SW 1271 (cell line): ENCODE measurements at places on chromosomes 7 and 10.

GRCh38 chr10:25815236-25815635 lies 118.8 kb upstream of the MYO3A start:
- no peak for DNase-seq

- no peak for DNase-seq
Observed at GRCh38 chr7:143507094-143507518, 29.4 kb downstream of the TAS2R41 start.

- DNase-seq: no peak
Observed at GRCh38 chr7:82501346-82501745, 57.8 kb upstream of the CACNA2D1 start.

- DNase-seq: no peak
Observed at GRCh38 chr7:132125096-132125495, 451.2 kb downstream of the PLXNA4 start.

GRCh38 chr7:84454174-84454959 lies 259.8 kb upstream of the SEMA3A start:
- peak; percentile 11 for DNase-seq

- DNase-seq: no peak
Observed at GRCh38 chr10:26944261-26944882, 83.6 kb upstream of the ABI1 start.

- DNase-seq: no peak
Observed at GRCh38 chr10:3173171-3173878, 743 bp upstream of the PITRM1 start.

GRCh38 chr10:84348860-84349259 lies 20.5 kb downstream of the CCSER2 start:
- DNase-seq: no peak

DNA sequence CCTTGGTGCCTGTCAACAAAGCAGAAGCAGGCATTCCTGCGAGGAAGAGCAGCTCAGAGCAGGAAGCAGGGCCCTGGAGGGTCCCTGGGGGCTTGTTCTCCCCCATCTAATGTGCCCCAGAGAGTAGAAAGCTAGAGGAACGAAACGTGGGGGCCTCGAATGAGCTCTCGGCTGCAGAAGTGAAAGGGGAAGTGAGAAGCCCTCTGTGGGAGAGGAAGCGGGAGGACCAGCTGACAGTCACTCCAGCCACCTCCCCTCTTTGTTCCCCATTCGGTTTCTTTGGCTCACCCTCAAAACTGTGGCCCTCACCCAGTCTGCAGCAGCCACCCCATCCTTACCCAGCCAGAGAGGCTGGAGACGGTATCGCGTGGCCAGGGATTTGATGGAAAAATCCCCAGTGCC lies 25.0 kb downstream of the C10orf105 start:
- DNase-seq: no peak

GRCh38 chr7:131252976-131253375 lies 74.7 kb upstream of the MKLN1 start:
- DNase-seq: no peak

GRCh38 chr10:114394531-114394930 lies 9.8 kb downstream of the AFAP1L2 start:
- DNase-seq: no peak

- peak; percentile 6 for DNase-seq
Observed at GRCh38 chr10:13074563-13075451, 25.2 kb upstream of the OPTN start.

DNA sequence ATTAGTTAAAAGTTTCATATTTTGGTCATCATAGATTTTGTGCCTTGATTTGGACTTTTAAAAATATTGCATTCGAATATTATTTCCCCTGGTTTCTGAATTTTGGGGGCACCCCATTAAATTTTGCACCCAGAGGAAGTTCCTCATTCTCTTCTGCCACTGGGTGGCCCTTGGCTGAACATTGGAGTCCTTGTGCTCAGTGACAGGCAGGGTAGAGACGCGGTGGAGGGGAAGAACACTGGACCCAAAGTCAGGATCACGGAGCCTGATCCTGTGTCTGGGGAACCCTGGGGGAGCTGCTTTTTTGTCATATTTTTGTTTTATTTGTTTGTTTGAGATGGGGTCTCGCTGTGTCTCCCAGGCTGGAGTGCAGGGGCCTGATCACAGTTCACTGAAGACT lies 74.7 kb downstream of the MKI67 start:
- DNase-seq: no peak

- no peak for DNase-seq
Observed at GRCh38 chr7:155665079-155665956, 20.9 kb downstream of the RBM33 start.

- no peak for DNase-seq
Observed at GRCh38 chr10:80416479-80417098, 8.2 kb downstream of the PRXL2A start.

DNA sequence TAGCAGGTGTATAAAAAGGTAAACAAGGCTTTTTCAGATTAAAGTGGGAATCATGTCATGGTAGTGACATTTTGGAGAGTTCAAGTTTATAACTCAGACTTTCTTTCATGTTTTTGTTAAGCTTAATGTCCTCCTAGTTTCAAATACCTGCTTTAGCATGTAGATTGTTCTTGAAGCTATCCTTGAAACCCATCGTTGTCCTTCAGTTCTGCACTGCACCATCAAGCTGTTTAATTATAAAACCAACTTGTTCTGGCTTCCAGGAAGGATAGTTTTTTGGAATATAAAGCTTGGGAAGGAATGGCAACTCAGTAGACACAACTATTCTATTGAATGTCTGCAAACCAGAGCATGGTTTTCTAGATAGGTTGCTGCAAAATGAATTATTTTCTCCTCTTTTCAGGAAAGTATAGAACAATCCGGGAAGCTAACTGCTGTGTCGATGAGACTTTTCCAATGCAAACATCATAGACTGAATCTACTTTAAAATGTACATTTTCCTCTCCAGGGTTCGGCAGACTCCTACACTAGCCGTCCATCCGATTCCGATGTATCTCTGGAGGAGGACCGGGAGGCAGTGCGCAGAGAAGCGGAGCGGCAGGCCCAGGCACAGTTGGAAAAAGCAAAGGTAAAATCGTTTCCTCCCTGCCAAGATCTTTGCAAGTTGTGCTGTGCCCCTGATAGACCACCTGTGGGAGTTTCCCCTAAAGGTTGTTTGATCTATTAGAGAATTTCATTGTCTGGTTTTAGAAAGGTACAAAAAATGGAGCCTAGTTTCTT lies 249.8 kb downstream of the NSUN6 start:
- no peak for DNase-seq

DNA sequence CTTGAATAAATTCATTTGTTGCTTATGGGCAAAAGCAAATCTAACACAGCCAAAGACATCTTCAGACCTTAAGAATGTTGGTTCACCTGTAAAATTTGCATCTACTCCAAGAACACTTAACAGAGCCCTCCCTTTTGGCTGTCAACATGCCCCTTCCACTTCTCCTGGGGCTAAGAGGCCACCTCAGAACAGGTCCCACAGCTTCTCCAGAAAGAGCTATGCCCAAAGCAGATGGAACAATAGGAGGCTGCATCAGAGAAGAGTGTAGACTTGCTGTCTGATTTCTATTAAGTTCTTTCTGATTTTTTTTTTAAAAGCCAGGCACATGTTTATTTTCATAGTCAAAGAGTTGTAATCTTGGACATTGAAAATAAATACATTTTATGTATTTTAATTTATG lies 26.1 kb upstream of the TRIL start:
- DNase-seq: no peak

GRCh38 chr10:63376560-63377304 lies 89.0 kb downstream of the JMJD1C start:
- no peak for DNase-seq

GRCh38 chr7:132112657-132113056 lies 463.6 kb downstream of the PLXNA4 start:
- DNase-seq: no peak

GRCh38 chr7:75951506-75951905 lies 36.6 kb downstream of the POR start:
- DNase-seq: no peak

DNA sequence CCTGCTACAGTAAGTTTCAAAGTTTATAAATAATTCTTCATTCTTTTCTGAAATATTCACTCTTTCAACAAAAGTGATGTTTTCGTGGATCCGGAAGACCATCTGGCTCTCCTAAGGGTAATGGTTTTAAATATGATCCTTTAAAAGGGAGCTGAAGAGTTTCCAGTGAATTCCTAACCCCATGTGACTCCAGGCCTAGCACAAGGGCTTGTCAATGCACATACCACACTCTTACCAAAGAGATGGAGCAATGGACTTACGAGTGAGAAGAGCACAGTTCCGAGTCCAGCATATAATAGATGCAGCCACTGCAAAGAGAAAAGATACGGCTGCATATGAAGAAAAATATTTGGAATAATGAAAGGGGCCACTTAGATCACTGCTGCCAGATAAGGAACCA lies 32.1 kb upstream of the GATAD1 start:
- no peak for DNase-seq

GRCh38 chr10:73881221-73881919 lies 7.0 kb upstream of the CAMK2G start:
- no peak for DNase-seq

- DNase-seq: no peak
Observed at GRCh38 chr7:95097291-95097690, 189.9 kb downstream of the PPP1R9A start.
